ENCODE measurements at places on chromosomes 5 and 9.
A peak's percentile ranks its signal among the peaks of the same experiment; 100 is the strongest.

DNA sequence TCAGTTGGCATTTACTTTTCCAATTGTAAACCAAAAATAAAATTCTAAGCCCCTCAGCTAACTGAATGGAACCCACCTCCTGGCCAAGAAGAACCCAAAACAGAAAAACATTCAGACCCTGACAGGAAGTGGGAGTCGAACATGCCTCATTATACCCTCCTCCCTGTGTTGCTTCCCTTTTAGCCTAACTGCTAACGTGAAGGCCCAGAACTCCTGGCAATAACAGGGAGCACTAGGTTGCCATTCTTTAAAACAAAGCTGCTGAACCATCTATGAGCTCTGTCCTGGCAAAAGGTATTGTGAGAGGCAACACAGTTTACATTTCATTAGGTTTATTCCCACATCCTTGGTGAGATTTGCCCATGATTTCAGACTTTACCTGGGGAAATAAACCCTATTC, 481.4 kb downstream of the CHSY3 start:
- no peak for DNase-seq

- no peak for DNase-seq
Measured at GRCh38 chr9:19510907-19511306, 102.1 kb downstream of the ACER2 start.

- DNase-seq = no peak
Measured at GRCh38 chr9:133727277-133727875, 10.8 kb downstream of the SARDH start.

GRCh38 chr5:78845470-78845869, 139.6 kb downstream of the ARSB start:
- DNase-seq = no peak

DNA sequence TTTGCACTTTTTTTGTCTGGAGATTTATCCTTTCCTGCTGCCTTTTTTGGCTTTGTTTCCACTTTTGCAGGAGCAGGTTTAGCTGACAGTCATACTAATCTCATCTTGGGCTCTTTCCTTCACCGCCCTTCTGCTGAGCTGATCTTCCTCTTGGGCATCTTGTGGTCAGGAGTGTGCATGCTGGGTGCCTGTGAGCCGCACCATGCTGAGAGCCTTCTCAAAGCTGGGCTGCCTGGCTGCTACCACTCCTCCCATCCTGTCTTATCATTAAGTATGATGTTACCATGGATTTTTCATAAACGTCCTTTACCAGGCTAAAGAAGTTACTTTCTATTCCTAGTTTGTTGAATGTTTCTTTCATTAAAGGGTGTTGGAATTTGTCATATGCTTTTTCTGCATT, 49.5 kb upstream of the MCCC2 start:
- DNase-seq = no peak

- DNase-seq = no peak
Measured at GRCh38 chr9:113462781-113463286, 693 bp upstream of the RGS3 start.

DNA sequence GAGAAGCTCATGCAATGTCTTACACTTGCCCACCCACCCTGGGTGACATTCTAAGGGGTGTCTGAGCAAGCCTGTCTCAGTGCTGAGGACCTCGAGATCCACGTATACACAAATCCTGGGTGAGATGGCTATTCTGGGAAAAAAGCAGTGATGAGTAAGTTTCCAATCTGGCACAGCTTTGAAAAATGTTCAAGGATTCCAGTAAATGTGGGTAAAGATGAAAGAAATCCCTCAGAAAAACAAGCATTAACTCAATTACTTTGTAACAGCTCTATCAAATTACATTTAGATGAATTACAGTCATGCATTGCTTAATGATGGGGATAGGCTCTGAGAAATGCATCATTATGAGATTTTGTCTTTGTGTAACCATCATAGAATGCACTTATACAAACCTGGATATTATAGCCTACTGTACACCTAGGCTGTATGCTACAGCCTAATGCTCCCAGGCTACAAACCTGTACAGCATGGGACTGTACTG, 26.9 kb downstream of the GOLM1 start:
- no peak for DNase-seq

DNA sequence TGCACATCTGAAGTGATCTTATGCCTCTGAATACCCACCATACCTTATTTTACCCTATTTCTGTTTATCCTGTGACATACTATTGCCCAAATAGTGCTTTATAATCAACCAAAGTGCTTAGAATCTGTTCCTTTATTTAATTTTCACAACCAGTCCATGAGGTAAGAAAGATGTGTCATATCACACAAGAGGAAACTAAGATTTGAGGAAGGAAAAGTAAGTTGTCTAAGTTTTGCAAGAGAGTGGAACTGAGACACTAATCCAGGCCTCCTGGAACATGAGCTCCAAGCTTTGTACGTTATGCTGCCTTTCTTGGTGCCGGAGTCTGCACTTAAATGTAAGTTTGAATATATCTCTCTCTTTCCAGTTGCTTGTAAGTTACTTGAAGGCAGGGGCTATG, 17.2 kb downstream of the KDM3B start:
- DNase-seq = no peak

GRCh38 chr9:22198681-22199080, 189.6 kb upstream of the CDKN2B start:
- DNase-seq = no peak

- no peak for DNase-seq
Measured at GRCh38 chr9:73284377-73284776, 132.7 kb downstream of the ANXA1 start.

DNA sequence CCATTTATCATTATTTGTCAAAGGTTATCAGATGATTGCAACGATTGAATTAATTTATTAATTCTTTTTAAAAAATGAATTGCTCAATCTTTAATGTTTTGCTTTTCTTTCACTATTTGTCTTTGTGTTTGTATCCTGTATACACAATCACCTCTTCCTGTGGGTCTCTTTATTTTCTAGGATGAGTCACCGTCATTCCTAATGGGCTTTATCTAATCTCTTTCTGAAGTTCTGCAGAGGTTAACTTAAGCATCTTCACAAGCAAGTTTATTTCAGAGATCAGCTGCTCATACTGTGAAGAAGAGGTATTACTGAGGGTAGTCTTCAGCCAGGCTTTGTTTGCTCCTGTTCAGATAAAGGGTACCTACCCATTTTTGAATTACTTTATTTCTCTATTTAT, 323.9 kb downstream of the NNT start:
- DNase-seq = no peak

GRCh38 chr9:76613150-76613781, 151.0 kb upstream of the PCA3 start:
- DNase-seq = no peak

- no peak for DNase-seq
Measured at GRCh38 chr9:8868632-8869031, 1069.1 kb upstream of the DMAC1 start.

DNA sequence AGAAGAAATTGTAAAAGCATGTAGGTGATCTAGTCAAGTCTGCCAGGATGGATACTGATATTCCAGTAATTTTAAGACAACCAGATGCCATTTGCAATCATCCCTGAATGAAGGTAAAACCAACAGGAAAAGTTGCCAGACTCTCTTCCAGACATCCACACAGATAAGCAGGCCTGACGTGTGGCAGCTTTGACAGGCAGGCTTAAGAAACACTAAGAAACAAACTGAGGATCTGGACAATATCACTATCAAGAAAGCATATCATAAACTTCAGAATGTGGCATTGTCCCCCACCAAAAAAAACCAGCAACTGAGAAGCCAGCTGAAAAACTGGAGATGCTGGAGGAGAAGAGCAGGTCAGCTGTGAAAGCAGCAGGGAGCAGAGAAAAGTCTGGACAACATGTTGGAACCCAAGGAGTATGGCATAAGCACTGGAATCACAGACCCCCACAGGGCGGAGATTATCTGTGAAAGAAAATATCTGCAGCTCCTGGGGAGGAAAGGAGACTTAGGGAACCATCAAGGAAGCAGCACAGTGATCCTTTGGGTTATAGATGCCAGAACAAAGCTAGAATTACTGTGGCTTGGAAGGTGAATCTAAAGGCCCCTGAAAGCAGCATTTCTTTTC, 307.0 kb downstream of the CWC27 start:
- DNase-seq = no peak

DNA sequence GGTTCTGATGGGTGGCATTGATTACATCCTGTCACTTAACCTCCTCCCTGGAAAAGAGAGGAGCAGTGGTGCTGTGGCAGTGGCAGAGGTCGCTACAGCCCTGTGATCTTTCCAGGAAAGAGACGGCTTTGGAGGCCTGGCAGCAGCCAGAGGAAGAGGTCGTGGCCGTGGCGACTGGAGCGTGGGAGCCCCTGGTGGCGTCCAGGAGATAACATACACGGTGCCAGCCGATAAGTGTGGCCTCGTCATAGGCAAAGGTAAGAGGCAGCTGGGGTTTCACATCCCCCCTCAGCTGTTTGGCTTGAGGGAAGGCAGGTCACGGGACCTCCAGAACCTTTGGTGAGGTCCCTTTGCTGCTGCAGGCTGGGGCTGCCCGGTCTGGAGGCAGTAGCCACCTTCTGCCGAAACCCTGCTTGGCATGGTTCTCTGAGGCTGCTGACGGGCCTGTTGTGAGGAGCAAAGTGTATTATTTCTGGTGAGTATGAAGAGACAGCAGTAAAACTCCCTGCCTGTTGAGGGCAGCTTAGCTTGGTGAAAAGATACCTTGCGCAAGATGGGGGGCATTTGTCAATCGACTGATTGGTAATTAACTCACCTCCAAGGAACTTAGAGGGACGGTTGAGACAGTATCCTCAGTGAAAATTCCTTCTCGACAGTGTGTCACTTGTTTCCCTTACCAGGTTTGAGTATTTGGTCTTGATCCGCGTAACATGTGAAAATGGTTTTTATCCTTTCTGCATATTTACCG, 38.0 kb upstream of the PRDM12 start:
- no peak for DNase-seq

GRCh38 chr5:56669534-56670483, 145.5 kb upstream of the MAP3K1 start:
- peak; percentile 83 for DNase-seq

DNA sequence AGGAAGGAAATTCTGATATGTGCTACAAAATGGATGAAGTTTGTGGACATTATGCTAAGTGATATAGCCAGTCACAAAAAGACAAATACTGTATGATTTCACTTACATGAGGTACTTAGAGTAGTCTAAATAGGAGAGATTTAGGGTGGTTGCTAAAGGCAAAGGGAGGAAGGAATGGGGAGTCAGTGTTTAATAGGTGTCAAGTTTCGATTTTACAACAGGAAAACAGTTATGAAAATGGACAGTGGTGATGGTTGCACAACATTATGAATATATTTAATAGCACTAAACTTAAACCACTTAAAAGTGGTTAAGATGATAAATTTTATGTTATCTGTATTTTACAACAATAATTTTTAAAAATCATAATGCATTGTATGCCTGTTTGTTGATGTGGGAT, 40.4 kb upstream of the ECM2 start:
- DNase-seq = no peak

DNA sequence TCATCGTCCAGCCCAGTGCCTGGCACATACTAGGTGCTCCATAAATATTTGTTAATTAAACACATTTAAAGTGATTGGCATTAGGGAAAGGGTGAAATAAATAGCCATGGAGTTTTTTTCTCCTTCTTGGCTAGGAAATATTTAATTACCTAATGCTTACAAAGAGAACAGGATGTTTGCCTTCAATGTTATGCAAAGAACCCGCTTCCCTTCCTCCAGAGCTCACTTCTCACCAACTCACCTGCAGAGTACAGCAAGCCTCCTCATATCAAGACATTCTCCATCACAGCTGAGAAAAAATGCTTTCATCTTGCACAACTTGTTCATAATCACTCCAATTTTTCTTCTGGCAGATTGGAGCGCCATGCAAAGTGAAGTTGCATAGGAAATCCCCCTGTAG, 161.7 kb upstream of the STK32A start:
- no peak for DNase-seq

DNA sequence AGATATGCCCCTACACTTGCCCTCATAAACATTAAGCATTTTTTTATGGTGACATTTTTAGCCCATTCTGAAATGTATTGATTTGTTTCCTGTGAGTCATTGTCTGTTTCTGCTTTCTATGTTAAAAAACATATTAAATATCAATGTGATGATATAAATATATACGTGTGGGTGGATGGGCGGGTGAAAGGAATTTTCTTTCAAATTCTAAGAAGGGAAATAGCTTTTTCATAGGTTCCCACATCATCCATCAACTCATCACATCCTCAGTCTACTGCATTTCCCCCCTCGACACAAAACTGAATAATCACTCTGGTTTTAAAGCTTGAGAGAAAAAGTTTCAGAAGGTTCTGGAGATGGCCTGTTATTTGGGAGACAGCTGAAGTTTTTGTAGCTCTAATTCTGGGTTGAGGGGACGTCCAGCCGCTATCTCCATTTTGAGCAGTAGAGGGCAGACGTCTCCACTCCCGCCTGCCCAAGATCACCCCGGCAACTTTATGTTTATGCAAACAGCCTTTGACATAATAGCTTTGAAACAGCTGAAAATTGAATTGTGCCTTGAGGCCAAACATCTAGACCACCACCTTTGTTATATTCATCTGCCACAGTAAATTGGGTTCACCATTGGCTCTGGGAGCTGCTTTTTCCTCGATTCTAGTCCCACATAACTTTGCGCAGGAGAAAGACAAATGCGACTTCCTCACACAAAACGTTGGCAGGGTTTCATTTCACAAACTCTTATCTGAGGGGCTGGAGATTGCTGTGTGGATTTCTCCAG, 216.2 kb upstream of the CLINT1 start:
- DNase-seq = peak; percentile 53

GRCh38 chr5:120415985-120416384, 48.1 kb upstream of the PRR16 start:
- no peak for DNase-seq

- no peak for DNase-seq
Measured at GRCh38 chr5:33438996-33439395, 1.8 kb upstream of the TARS1 start.

DNA sequence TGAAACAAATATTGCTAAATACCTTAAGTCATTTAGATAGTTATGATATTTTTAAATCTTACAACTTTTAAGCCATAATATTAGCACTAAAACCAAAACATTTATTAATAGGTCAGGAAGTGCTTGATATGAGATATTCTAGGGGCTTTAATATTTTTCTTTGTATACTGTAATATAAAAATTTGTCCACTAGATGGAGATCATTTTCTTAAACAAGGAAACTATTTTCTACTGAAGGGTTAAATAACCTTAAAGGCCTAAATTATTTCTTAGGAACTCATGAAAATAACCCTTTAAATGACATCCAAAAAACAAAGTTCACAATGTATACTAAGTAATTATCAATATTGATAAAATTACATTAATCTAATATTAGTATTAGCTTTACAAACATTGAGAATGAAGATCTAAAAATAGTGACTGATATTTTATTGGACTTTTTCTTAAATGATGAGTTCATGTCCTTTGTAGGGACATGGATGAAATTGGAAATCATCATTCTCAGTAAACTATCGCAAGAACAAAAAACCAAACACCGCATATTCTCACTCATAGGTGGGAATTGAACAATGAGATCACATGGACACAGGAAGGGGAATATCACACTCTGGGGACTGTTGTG, 635.7 kb downstream of the RAB3C start:
- no peak for DNase-seq

GRCh38 chr5:179771311-179771895, 22.4 kb upstream of the LTC4S start:
- DNase-seq = no peak
